ENCODE measurements at places on chromosomes 6 and 20.

GRCh38 chr6:159788753-159789376, 537 bp downstream of the TCP1 start:
- DNase-seq, result peak; percentile 38

GRCh38 chr20:2005359-2005758, 11.5 kb upstream of the PDYN start:
- no peak for DNase-seq

- no peak for DNase-seq
Observed at GRCh38 chr20:61538183-61538942, 286.3 kb downstream of the CDH4 start.

- DNase-seq, result no peak
Observed at GRCh38 chr6:53284901-53285300, 63.8 kb downstream of the ELOVL5 start.

DNA sequence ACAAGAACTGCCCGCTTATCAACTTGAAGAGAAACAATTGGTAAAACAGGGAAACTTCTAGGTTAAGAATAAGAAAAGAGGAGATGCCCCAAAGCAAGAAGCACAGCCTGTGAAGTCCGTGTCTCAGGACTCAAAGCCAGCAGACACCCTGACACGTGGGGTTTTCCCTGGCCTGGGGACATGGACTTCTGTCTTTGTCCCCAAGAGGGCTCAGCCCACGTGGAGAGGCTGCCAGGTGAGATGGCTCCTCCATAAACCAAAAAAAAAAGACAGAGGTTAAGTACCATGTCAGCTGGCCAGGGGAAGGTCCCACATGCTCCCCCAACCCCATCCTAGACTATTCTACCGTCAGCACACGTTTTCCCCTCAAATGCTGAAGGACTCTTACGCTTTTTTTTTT, 9.9 kb downstream of the SERPINB6 start:
- DNase-seq, result no peak

GRCh38 chr6:408599-409102, 17.1 kb downstream of the IRF4 start:
- peak; percentile 78 for DNase-seq

- no peak for DNase-seq
Observed at GRCh38 chr6:35668096-35668495, 20.6 kb downstream of the FKBP5 start.
